ENCODE measurements at places on chromosomes 3 and 15.

DNA sequence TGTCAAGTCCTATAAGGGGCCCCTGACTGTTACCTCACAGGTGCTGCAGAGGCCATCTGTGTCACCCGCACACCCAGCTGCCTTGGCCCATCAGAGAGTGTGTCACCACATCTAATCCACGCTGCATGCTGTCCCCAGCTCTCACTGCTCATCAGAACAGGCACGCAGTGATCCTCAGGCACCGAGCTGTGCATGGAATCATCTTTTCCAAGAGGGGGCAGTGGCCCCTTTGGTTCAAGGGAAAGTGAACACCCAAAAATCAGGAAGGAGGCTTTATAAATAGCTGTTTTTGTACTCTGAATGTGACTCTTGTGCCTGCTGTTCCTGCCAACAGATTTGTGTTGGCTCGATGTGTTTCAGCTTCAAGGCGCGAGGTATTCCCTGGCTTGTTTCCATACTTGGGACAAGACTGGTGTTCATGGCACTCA lies 110.3 kb upstream of the ETV5 start:
- no peak for DNase-seq

DNA sequence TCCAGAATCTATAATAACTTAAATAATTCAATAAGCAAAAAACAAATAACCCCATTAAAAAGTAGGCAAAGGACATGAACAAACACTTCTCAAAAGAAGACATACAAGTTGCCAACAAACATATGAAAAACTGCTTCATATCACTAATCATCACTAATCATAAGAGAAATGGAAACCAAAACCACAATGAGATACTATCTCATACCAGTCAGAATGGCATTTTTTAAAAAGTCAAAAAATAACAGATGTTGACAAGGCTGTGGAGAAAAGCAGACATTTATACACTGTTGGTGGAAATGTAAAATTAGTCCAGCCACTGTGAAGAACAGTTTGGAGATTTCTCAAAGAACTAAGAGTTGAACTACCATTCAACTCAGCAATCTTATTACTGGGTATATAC lies 19.5 kb upstream of the ZMAT3 start:
- no peak for DNase-seq

- DNase-seq, result no peak
Observed at GRCh38 chr3:31525532-31525931, 7.2 kb upstream of the STT3B start.

- no peak for DNase-seq
Observed at GRCh38 chr3:40046149-40046548, 236.7 kb downstream of the MYRIP start.

DNA sequence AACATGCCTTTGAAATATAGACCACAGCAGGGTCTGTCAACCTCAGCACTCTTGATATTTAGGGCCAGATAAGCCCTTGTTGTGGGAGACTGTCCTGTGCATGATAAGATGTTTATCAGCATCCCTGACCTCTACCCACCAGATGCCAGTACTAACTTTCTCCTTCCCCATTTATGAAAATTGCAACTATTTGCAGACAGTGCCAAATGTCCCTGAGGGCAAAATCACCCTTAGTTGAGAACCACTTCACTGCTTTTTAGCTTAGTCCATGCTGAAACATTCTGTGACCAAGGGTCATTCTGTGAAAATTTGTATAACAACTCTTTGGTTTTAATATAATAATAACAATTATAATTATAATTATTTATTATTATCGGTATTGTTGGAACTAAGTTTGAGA lies 1032.4 kb downstream of the MCTP2 start:
- no peak for DNase-seq

All from CD14-positive monocyte (primary cell).